ENCODE measurements at places on chromosomes 13 and 19.

DNA sequence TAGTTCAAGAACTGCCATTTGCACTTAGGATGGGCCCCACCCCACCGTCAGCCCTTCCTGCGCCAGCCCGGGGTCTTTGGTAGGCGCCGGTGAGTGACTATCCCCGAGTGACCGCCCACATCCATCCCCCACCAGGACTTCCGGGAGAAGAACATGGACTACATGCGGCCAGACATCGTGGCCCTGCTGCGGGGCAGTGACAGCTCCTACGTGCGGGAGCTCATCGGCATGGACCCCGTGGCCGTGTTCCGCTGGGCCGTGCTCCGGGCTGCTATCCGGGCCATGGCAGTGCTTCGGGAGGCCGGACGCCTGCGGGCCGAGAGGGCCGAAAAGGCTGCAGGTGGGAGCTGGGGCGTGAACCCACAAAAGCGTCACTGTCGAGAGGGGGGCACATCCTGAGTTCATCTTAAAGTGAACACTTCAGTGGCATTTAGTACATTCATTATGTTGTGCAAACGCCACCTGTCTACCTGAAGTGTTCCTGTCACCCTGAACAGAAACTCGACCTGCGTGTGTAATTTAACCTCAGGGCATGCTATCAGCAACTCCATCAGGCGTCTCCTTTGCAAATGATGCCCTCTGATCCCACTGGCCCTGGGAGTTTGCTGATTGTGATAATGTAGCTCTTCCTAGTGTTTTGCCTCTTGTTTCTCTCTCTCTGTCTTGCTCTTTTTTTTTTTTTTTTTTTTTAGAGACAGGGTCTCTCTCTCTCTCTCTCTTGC lies 42.4 kb upstream of the USE1 start:
- no peak for DNase-seq

GRCh38 chr19:10460714-10461046 lies 40.3 kb downstream of the PDE4A start:
- DNase-seq = no peak

DNA sequence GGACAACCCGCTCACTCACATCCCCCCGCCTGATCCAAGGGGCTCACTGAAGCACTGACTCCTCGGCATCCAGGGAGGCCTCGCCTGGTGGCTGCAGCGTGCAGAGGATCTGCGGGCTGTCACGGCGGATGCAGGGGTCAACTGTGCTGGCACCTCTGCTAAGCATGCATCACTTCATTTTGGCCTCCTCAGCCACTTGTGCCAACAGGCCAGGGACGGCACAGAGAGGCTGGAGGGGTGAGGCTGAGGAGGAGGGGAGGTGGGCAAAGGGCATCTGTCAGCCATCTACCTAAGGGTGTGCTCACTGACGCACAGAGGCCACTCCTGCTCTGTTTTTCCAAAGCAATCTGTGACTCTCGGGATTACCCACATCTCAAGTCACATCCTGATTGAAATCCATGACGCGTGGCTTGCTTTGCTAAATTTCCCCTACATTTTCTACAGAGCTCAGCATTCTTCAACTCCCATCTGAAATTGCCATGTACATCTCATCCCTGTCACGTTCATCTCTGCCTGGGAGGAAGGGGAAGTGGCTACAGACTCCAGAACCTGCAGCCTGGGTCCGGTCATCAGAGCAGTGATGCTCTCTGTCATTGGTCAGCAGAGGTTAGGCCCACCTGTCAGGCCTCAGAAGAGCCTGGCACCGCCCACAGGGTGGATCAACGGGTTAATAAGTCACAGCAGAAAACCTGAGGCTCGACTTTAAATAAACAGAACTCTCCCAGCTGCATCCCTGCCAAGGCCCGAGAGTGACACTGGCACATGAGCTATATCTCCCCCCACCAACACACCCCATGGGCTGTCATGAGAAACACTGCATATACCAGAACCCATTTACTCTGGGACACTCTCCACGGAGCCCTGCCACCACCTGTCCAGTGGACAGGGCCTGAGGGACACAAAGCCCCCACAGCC lies 17.6 kb downstream of the ELL start:
- no peak for DNase-seq

DNA sequence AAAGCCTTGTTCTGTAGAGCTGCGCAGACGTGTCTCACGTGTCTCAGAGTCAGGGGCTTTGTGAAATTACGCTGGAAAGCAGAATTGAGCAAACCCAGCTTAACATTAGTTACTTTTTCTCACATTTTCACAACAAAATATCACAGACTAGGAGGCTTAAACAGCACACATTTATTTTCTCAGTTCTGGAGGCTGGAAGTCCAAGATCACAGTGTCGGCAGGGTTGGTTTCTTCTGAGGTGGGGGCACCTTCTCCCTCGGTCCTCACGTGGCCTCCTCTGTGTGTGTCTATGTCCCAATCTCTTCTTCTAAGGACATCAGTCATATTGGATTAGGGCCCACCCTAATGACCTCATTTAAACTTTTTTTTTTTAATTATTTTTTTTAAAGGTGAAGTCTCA lies 4.7 kb upstream of the EIF3G start:
- DNase-seq = no peak

- no peak for DNase-seq
Observed at GRCh38 chr13:107210723-107211030, 642.7 kb upstream of the ARGLU1 start.

- no peak for DNase-seq
Observed at GRCh38 chr13:100870898-100871297, 196.3 kb upstream of the TMTC4 start.

- no peak for DNase-seq
Observed at GRCh38 chr19:14772467-14772866, 5.9 kb downstream of the ADGRE2 start.

DNA sequence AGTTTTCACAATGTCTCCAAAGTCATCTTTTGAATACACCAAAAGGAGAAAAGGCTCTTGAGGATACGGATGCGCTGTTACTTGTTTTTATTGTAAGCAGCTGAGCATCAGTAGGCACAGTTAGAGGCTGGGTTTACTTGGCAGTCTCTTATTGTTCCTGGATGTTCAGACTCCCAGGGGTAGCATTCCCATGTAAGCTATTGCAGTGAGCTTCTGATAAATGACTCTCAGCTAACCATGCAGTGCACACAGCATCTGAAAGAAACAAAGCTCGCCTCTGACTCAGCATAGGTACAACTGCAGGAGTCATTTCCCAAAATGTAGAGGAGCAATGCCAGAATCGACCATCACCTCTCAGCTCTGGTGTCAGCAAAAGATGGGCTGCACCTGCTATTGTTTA lies 84.8 kb downstream of the DCT start:
- DNase-seq = no peak

- DNase-seq = no peak
Observed at GRCh38 chr19:34274827-34275625, 20.7 kb downstream of the GARRE1 start.

DNA sequence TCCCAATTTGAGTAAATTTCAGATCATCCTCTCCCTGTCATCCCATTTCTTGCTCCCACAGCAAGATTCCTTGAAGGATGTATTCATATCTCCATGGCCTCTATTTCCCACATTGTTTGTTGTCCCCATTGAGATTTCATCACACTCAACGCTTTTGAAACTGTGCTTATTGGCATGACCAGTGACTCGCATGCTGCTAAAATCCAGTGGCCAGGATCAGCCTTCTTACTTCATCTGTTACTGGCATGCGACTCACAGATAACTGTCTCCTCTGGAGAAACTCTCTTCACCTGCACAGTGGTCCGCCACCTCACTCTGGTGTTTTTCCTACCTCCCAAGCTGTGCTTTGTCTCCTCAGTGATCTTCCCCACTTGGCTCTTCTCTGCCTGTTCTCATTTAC lies 95.8 kb downstream of the WASF3 start:
- no peak for DNase-seq
